ENCODE measurements at places on chromosomes 4 and X.

GRCh38 chr4:21514022-21514694 is 434.4 kb downstream of the KCNIP4 start:
- DNase-seq = no peak

- DNase-seq = peak; percentile 49
Measured at GRCh38 chr4:111930659-111931058, 214.6 kb upstream of the FAM241A start.

- no peak for DNase-seq
Measured at GRCh38 chr4:10056334-10057022, 35.2 kb upstream of the SLC2A9 start.

GRCh38 chr4:48968814-48969213 is 17.3 kb upstream of the CWH43 start:
- DNase-seq = no peak

DNA sequence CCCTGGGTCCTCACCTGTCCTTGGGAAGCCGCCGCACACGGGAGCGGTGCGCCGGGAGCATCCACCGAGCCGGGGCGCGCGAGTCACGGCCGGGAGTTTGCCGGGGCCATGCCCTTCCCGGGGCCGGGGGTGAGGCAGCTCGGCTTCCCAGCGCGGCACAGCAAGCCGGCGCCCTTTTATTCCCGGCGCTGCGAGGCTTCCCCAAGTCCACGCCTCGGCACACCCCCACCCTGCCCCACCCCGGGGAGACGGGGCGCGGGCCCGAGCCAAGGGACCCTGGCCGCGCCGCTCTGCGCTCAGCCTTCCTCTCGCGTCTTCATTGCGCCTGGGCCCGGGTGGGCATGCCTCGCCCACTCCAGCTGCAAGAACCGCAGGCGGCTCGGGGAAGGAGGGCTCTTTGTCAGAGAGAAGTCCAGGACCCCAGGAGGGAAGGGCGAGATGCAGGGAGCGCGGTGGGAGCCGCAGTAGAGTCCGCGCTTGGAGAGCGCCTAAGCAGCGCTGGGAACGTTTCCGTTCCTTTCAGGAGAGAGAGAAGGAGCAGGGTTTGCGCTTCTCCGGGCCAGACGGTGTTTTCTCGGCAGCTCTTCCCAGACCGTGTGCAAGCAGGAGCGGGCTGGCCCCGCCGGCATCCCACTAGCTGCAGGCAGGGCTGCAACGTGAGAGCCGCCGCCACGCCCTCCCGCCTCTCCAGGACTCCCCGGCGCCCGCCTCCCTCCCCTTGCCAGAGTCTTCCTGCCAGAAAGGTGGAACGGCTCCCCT is at the start of gene MXRA5:
MXRA5 (minus strand) TSS at position 152 of the 759 bp plus-strand sequence. CDS start 2,819 bp downstream, outside the sequence.
- DNase-seq = no peak

- no peak for DNase-seq
Measured at GRCh38 chr4:833156-833555, 7.2 kb upstream of the CPLX1 start.

GRCh38 chrX:88135735-88136134 is 611.3 kb upstream of the CPXCR1 start:
- no peak for DNase-seq

GRCh38 chrX:104953251-104953650 is 267.2 kb downstream of the TEX13A start:
- DNase-seq = no peak

DNA sequence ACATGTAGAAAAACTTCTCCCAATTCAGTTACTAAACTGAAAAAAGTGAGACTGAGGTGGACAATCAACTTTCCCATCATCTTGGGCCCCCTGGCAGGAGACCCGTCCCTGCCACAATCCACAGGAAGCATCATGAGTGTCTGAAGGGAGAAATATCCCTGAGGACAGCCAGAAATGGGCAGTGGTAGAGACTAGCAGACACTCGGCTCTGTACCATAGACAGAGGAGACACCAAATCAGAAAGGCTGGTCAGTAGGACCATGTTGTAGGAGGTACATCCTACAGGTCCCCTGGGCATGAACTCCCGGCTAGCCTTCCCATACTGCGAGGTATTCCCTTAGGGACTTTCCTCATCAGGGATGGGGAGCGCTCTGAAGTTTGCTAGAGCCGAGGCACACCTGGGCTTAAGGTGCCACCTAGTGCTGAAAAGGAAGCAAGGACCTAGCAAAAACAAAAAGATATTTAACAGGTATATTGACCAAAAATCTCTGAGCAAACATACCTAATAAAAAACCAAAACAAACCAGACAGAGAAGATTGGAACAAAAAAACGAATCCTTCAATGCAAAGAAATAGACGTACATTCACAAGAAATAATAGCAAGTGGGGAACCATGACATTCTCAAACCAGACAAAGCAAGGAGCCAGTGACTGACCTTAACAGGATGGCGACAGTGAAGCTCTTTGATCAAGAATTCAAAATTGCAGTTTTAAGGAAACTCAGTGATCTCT is 55.6 kb downstream of the HAUS3 start:
- no peak for DNase-seq

GRCh38 chr4:153113838-153114105 is 90.5 kb upstream of the TRIM2 start:
- DNase-seq = no peak

GRCh38 chr4:4502694-4503311 is 39.0 kb downstream of the STX18 start:
- DNase-seq = peak; percentile 78

DNA sequence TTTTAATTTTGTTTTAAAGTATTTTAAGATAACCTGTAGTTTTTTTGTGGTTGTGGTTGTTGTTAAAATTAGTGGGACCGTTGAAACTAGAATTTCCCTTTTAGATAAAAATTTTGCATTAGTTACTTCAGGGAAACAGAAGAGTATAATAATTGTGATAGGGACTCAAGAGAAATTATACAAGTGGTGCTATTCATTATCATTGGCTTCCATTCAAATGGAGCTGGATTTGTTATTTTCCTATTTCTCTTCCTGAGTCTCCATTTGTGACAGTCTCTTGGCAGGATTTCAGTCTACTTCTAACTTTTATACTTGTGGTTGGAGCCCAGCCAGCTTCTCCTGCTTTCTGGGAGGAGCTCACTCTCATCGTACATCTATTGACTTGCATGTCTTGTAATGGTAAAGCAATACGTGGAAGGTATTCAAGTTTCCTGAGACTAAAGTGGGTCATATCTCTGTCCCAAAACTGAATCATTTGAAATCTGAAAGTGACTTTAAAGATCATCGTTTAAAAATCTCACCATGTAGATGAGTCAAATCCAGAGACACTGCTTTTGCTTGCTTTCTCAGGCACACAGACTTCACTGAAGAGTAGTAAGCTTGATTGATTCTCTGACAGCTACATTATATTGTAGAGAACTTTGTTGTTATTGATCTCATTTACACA is 155.8 kb downstream of the RPA4 start:
- DNase-seq = no peak

DNA sequence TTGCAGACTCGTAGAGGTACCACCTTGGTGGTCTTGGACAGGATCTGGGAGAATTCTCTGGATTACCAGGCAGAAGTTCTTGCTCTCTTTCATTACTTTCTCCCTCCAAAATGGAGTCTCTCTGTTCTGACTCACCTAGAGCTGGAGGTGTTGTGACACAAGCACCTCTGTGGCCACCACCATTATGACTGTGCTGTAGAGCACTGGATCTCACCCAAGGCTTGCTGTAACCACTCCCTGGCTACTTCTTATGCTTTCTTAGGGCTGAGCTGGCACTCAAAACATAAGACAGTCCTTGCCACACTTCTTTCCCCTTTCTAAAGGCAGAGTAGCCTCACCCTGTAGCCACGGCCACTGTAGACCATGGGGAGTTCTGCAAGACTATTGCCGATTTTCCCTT is 296.6 kb upstream of the DIPK2B start:
- DNase-seq = no peak

DNA sequence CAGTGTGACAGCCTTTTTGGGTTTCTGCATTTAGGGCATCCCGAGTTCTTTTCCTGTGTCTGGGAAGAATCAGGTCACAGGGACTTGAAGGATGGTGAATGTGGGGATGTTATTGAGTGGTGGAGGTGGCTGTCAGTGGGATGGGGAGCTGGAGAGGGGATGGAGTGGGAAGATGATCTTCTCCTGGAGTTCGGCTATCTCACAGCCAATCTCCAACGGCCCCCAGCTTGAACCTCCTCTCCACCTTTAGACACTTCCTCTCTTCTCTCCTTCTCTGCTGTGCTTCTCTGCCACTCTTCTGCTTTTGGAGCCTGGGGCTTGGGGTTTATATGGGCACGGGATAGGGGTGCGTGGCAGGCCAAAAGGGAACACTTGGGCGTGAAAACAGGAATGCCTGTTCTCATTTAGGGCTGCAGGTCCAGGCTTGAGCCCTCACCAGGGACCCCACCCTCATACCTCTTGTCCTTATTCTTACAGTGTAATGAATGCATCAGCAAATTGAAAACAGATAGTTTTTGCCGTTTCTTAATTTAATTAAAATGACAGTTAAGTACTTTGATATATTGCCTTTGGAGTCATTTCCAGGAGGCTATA is 37.5 kb downstream of the USP9X start:
- DNase-seq = no peak

All from inflammatory macrophage treated with lipopolysaccharide for 4 hours (primary cell).